AG09309 (cell line): ENCODE measurements at places on chromosomes 16 and 17.
A peak's percentile ranks its signal among the peaks of the same experiment; 100 is the strongest.

GRCh38 chr16:67021321-67021720 lies 7.6 kb upstream of the CBFB start:
- DNase-seq: no peak

GRCh38 chr17:29555840-29556239 lies 11.0 kb downstream of the ABHD15 start:
- DNase-seq: no peak

- DNase-seq: no peak
Measured at GRCh38 chr16:24936151-24936550, 79.0 kb downstream of the ARHGAP17 start.

- DNase-seq: no peak
Measured at GRCh38 chr16:74592847-74593246, 14.1 kb downstream of the GLG1 start.

DNA sequence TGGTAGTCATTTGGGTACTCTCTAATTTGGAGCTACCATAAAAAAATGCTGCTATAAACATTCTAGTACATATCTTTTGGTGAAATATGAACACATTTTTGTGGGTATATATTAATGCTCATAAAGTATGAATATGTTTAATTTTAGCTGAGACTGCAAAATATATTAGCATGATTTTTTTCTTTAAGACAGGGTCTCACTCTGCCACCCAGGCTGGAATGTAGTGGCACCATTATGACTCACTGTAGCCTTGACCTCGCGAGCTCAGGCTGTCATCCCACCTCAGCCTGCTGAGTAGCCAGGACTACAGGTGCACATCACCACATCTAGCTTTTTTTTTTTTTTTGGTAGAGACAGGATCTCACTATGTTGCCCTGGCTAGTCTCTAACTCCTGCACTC lies 371.7 kb downstream of the SOX9 start:
- no peak for DNase-seq

DNA sequence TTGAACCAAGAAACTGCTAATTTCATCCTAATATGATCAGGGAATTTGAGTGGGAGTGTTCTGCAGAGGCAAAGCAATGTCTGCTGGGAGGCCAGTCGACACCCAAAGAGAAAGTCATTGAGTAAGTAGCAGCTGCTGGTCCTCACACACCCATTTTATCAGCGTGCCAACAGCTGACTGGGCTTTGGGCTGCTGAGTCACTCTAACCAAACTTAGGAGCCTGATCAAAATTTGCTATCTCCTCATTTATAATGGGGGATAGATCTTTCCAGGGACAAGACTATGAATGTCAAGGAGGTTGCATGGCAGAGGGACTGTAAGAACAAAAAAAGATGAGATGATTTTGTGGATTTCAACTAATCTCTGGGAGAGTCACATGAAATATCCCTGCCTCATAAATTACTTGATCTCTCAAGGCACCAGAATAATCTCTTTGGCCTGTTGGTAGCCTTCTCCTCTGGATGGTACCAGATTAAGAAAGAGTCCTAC lies 32.9 kb downstream of the CPSF4L start:
- peak; percentile 55 for DNase-seq
